Testis (tissue), 5 donors: ENCODE measurements at places on chromosomes 16 and 17. TPM values are rescaled to one million over a fixed set of nuclear protein-coding genes. Genes with fewer than 3 reads are reported as not detected.

The GNGT2 gene
- total RNA-seq: not detected

The MPP2 gene
- 25.1 TPM for total RNA-seq

The OR2C1 gene
- 0.39 TPM for total RNA-seq

The KRTAP3-1 gene
- not detected for total RNA-seq

The GRAP gene
- 7.2 TPM for total RNA-seq

The TSPOAP1 gene
- total RNA-seq: 13.0 TPM

The ASPHD1 gene
- total RNA-seq: 6.2 TPM

The ZNF624 gene
- total RNA-seq: 17.8 TPM

The CCL17 gene
- 0.81 TPM for total RNA-seq
